ENCODE measurements at places on chromosomes 4 and X.

DNA sequence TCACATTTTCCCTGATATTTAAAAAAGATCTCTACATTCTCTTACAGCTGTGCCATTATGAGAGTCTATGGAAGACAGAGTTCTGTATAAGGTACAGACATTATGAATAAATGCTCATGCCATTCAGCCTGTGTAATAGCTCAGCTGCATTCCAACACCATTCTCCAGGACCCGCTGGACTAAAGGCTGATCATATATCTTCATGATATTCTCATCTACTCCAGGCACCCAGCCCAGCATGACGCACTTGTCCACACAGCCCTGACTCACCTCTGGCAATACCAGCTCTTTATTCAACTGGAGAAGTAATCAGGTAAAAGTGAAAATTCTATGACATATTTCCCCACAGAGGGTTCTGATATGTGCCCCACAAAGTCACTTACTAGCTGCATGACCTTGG lies 437.5 kb upstream of the FGF16 start:
- DNase-seq: no peak

DNA sequence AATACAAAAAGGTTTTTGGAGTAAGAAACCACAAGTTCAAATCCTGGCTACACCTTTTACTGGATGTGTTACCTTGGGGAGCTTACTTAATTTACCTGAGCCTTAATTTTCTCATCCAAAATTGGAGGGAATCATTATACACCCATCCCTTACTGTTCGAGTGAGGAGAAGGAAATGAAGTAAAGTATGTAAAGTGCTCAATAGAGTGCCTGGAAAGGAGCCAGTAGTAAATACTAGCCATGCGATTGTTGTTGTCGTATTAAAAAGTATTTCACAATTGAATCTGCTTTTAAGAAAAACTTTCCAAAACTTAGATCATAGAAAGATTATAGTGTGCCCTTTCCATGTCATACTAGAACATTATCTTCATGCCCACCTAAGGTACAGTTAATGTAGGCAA lies 124.5 kb downstream of the ATXN3L start:
- DNase-seq: no peak

DNA sequence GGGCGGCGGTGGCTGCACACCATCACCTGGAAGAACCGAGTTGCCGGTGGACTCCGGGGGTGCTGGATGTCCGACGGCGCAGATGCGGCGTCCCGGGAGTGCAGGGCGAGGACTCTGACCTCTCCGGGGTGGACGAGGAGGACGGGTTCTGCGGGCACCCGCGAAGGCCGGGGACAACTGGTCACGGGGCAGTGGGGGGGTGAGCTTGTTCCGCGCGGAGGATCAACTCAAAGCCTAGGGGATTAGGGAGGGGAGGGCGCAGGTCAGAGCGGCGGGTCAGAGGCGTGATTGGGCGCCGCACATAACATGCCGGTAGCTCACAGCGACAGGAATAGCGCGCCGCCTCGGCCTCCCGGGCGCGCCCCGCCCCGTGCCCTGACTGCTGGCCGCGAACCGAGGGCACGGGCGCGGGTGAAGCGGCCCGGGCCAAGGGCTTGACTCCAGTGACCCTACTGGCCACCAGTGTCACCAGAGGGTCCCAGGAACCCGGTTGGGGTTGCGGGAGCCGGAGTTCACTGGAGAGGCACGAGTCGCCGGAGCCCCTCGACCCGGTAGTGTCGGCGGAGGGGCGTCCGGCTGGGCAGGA lies at the start of gene KLHL34:
KLHL34 (minus strand) TSS at position 179 of the 586 bp plus-strand sequence. CDS start 542 bp downstream, outside the sequence.
- no peak for DNase-seq

DNA sequence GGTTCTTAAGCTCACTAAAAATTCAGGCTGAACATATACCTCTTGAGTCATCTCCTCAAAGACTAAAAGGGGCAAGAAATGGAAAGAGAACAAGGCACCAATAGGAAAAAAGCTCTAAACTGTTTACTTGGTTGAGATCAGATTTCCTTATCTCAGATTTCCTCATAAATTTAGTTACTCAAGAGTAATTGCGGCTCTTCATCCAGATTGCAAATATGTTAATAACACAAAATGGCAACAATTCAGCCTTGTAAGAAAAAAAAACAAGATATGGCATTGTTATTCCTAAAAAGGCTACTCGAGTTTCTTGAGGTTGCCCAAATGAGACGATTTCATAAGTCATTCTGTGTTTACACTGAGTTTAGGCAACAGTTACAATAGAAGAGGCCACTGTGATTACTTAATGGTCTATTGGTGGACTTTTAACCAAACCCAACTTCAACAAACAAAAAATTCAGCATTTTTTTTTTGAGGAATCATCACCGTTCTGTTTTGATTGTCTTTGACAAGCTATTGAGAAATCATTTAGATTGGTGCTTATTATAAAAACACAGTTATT lies 97.9 kb upstream of the PDHA1 start:
- no peak for DNase-seq

DNA sequence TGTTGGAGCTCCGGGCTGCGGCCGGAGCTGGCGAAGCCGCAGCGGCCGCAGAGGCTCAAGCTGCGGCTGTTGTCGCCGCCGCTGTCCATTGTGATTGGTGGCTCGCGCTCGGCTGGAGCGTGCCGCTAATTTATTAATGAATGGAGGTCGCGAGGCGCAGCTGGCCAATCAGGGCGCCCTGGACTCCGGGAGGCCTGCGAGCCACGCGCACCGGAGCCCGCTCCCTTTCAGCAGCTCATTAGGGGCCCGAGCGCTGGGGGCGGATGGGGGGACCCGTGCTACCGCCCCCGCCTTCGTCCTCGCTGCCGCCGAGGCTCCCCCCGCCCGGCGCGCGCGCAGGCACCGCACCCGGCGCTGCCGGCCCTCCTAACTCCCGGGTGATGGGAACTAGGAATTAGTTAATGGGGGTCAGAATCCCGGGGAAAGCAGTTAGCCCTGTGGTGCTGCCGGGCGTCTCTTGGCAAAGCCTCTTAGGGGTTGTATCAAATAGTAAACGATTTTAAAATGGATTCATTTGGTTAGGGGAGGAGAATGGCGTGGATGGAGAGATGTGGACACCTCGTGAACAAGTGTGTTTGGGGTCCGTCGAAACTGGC lies 589 bp upstream of the NEUROG2 start:
- no peak for DNase-seq

DNA sequence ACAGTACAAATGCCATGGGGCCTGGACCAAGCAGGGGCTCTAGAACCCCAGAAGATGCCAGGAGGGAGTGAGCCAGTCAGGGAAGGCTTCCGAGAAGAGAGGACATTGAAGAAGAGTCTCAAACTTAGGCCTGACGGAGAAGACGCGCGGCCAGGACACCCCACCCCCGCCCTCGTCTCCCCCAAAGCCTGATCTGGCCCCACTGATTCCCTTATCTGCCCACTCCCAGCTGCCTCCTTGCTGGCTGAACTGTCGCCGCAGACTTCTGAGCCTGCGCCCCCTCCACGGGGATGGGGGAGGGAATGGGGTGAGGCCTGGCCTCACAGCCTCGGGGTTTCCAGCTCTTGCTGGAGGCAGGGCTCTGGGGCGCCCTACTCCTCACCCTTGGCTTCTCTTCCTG lies 3.6 kb upstream of the GATA1 start:
- no peak for DNase-seq

DNA sequence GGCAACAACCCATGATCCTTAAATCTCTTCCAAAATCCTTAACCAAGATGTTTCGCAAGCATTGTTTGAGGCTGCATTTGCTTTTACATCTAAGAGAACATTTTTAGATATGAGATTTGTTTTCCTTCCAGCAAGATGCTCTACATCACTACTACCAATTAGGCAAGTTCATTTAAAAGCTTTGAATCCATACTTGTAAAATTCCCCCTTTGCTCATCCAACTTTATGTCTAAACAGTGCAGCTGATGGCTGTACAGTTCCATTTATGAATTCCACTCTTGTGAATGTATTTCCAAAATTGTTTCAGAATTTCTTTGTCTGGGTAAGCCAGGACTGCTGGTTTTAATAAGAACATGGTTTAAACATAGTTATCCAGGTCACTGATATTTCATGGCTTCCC lies 31.5 kb downstream of the RAI2 start:
- no peak for DNase-seq

DNA sequence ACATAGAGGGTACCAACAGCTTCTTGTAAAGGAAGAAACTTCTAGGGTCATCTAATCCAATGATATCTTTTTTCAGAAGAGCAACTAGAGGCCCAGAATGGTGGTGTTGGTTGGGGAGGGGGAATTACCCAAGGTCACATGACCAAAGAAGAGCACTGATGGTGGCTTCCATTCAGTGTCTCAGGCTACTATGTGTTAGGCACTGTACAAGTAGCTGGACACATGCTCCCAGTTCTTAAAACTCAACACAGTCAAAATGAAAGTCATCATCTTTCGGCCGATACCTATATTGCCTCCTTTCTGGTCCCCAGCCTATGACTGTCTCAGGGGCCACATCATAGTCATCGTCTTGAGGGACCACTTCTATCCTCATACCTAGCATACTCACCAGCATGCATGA lies 88.1 kb downstream of the ARHGAP6 start:
- DNase-seq: no peak

DNA sequence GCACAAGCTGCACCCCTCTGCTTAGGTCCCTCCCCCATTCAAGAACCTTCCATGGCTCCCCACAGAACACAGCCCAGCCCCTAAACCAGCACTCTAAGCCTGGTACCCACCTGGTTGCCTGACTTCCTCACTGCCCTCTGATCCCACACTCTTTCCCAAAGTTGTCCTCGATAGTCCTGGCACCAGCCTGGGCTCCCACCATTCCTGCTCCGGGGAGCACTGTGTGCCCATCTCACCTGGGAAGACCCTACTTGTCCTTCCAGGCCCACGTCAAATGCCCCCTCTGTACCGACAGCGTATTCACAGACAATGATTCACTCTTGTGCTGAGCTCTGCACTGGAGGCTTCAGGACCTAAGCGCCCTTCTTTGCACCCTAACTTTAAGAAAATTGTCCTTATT lies 40.1 kb downstream of the ABLIM2 start:
- no peak for DNase-seq

GRCh38 chrX:69150281-69150960 lies 14.8 kb downstream of the PJA1 start:
- DNase-seq: no peak

DNA sequence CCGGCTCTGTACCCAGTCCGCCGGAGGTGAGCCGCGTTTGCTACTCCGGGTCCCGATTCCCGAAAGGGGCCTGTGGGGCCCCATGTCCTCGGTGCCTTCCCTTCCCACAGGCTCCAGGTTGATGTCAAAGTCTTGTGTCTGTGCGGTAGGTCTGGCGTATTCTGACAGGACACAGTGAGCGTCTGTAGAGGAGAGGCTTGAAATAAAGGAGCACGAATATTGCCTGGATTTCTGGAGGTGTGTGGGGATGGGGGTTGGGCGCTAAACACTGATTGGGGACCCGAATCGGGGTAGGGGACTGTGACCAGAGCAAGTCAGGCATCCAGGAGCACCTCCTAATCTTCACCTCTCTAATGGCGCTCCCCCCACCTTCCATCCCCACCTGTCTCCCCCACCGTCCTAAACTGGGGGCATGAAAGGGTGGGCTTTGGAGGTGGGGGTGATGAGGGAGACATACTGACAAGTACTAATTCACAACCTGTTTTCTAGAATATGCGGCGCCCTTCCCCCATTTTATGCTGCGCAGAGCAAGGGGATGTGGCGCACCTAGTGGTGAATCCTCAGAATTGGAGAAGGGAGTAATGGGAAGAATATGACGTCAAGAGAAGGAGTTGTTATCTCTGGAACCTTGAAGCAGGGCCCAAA lies 855 bp downstream of the GPRASP2 start:
- DNase-seq: peak; percentile 38

GRCh38 chr4:118410138-118410537 lies 57.3 kb upstream of the PRSS12 start:
- no peak for DNase-seq

- DNase-seq: no peak
Observed at GRCh38 chrX:46676399-46677356, 82.2 kb downstream of the SLC9A7 start.
